ENCODE measurements at places on chromosomes 5 and 9.

GRCh38 chr9:113734826-113735225, 141.3 kb upstream of the ZNF618 start:
- no peak for DNase-seq

DNA sequence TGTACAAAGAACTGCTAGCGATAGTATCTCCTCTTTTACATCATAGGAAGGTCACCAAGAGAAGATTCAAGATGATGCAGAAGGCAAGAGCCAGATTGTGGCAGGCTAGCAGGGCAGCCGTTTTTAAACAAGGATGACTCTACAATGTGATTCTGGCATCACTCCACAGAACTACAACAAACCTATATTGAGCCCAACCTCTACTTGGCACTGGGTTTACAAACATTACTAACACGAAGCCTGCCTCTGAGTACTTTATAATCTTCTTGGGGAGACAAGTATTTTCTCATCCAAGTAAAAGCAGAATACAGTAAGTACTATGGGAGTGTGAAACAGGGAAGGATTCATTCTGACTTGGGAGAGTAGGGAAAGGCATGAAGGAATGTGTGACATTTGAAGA, 448.6 kb downstream of the ZNF608 start:
- DNase-seq: no peak

GRCh38 chr9:101449071-101449721, 13.6 kb upstream of the ALDOB start:
- DNase-seq: peak; percentile 8

DNA sequence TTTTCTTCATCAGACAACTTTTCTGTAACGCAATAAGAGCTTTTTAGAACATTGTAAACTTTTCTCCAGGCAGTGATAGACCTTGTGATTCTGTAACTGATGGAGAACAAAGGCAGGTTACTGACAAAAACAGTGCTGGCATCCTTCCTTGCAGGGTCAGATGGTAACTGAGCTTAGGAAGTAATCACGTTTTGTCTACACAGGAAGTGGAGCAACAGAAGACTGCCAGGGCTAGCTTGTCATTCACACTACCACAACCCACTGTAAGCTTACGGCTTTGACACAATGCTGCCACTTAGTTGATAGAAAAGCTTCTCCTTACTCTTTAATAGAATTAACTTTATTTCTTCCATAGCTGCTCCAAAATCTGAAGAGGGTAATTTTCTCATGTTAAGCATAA, 46.8 kb downstream of the FBN2 start:
- no peak for DNase-seq

DNA sequence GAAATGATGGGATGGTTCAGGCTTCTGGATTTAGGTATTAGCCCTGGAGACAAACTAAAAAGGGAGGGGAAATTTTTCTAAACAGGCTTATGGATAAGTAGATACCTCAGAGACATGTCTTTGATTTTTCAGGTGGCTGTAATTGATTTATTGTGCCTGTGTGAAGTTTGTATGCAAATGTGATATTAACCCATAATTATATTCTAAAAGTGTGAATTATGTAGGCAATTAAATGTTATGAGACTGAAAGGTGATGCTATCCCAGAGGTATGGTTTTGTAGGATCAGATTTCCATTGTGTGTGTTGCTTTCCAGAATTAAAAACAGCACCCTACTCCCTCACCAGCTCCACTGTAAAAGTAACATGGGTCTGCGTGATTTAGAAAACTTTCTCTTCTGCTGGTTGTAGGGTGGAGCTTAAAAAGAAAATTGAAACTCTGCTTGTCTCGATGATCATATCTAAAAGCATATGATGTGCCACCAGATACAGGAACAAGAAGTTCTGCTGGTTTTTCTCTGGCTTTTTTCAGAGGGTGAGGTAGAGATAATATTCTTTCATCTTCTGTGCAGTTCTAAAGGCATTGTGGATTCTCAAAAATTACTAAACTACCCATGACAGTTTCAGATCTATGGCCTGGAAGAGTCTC, 71.8 kb upstream of the TAF11L2 start:
- no peak for DNase-seq

- no peak for DNase-seq
Observed at GRCh38 chr9:124348831-124349230, 66.4 kb downstream of the PSMB7 start.

DNA sequence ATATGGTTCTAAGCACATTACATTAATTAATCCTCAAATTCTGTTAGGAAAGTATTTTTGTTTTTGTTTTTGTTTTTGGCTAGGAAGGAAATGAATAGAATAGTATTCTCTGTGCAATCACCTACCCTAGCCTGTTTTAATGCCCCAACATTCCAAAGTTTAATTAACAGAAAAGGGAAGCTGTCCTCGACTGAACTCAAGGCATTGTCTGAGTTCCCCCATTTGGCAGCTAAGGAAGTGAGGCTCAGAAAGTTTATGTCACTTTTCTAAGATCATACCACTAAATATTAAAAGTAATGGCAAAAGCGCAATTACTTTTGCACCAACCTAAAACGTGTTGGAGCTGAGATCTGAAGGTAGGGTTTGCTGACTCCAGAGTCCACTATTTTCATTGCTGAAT, 59.8 kb downstream of the FGF1 start:
- DNase-seq: no peak

GRCh38 chr5:91127456-91128081, 255.5 kb downstream of the ARRDC3 start:
- DNase-seq: no peak

DNA sequence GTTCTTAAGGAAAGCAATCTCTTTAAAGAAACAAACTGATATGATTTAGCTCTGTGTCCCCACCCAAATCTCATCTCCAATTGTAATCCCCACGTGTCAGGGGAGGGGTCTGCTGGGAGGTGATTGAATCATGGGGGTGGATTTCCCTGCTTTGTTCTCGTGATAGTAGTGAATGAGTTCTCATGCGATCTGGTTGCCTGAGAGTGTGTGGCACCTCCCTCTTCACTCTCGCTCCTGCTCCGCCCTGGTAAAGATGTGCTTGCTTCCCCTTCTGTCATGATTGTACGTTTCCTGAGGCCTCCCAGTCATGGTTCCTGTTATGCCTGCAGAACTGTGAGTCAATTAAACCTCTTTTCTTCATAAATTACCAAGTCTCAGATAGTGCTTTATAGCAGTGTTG, 412.7 kb upstream of the SMC2 start:
- DNase-seq: no peak

DNA sequence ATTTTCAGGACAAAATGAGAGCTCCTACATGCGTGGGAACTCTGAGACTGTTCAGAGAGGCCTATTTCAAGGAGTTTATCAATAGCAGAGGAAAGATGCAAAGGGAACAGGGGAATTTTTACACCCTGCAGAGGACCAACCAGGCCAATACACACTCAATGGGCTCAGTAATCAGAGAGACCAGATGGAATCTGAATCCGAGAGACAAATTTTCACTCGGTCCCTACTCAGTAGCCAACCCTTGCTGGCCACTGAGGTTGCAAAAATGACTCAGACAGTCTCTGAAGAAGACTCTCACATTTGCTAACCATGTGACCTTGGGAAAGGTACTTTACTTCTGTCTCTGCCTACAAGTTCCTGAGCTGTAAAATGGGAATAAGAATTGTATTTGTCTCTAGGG, 479.4 kb downstream of the CDK5RAP2 start:
- no peak for DNase-seq

DNA sequence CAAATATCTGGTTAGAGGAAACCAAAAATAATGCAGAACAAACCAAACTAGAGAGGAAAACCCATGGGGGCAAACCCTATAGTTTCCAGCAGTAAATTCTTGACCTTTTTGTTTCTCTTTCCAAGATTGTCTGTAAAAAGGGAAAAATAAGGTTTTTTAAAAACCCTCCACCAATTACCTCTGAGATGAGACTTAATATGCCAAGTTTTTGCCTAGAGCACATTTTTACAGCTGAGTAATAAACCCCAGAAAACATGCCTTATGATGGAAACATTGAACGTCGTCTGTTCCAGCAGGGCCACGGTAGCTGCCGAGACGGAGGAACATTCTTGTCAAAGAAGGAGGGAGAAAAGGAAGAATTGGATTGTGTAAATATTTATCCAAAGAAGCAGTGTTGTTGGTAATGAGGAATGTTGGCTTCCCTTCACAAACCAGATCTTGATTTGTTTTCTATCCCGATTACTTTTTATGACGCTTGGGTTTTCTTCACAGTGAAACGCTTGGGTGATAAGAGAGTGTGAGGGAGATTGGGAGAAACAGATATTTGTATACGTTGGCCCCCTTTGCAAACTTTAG, 17.3 kb upstream of the MSX2 start:
- DNase-seq: no peak

- no peak for DNase-seq
Observed at GRCh38 chr9:71121275-71122021, at the start of gene TRPM3. TSS of gene TRPM3 (minus strand) at chr9:71121621. CDS start at chr9:71121354, 267 bp downstream.

DNA sequence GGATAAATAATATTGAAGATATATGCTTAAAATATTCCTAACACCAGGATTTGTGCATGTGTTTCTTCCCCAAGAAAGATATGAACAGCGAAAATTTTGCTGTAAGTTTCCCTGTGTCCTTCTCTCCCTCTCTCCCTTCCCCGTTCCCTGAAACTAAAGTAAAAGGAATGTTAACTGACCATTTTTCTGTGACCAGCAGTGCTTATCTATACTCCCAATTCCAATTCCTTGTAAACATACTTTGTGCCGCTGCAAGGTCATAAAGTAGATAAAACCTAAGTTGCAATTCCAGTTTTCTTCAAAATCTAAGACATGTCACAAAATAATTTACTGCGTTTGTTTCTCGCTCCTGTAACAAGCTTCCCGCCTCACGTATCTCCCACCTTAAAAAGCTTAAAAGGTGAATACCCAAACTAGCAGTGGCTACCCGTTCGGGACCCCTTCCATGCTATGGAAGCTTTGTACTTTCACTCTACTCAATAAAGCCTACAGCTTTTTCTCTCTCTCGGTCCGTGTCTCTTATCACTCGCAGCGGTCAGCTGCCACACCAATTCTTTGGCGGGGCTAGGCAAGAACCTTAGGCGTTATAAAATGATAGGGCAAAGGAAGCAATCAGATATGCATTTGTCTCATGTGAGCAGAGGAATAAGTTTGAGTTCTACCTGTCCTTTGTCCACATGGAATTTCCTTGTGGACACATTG, 1798.0 kb downstream of the EFNA5 start:
- no peak for DNase-seq

- DNase-seq: no peak
Observed at GRCh38 chr9:18610956-18611355, 137.0 kb downstream of the ADAMTSL1 start.

DNA sequence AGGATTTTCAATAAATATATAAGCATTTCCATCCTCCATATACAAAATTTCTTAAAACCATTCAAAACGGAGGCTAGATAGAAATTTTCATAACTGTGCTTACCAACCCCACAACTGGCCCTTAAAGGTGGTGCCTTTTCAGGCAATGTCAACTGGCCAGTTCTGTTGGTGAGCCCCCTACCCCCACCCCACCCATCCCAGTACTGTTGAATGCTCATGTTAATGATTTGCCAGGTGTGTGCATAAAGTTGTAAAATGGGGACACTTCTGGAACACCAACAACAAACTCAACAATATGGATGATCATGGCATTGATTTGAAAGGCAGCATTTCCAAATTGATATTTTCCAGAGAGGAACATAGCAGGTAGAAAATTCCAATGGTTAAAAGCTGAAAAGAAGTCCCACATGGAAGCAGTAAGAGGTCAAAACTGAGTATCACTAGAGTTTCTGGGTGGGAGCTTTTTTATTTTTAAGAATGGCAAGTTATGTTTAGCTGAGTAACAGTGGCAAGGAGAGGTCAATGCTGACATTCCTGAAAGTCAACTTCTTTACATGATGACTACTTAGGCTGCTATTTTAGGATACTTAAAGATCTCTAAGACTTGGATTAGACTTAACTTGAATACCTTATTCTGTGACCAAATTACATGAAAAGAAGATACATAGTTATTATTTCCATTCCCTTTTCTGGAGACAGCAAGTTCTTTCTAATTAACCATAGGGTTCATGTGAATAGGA, 2.7 kb downstream of the LEAP2 start:
- no peak for DNase-seq

- DNase-seq: no peak
Observed at GRCh38 chr9:105157171-105157583, 87.3 kb upstream of the SLC44A1 start.

- no peak for DNase-seq
Observed at GRCh38 chr9:68775003-68775730, 70.1 kb downstream of the PIP5K1B start.

GRCh38 chr9:130663258-130663976, 977 bp upstream of the PRDM12 start:
- DNase-seq: no peak

DNA sequence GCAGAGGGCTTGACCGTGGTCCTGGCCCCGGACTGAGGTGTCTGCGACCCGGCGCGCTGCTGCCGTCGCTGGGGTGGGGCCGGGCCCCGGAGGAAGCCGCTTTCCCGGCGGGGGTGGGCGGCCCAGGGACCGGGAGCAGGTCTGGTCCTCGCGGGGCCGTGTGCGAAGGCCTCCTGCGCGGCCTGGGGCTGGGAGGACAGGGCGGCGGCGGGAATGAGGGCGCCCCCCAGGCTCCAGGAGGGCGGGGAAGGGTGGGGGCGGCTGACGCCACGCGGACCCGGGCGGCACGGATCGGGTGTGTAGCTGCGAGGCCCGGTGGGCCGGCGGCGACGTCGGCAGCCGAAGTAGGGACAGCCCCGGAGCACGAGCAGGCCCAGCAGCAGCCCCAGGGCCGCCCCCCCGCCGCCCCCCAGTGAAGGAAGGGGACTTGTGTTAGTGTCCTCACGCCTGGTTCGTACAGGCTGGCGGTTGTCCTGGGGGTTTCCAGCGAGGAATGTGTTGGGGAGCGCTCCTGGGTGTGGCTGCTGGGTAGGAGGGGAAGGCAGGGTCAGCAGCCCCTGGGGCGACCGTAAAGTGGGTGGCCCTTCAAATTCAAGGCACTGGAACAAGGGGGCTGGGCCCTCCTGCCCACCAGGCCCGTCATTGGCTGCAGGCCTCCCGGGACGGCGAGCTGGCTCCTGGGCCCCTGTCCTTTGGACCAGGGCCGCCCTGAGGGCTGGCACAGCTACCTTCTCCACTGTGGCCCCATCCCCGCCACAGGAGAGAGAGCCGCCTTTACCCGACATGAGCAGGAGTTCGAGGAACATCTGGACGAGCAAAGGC, 597 bp upstream of the TMEM250 start:
- no peak for DNase-seq

DNA sequence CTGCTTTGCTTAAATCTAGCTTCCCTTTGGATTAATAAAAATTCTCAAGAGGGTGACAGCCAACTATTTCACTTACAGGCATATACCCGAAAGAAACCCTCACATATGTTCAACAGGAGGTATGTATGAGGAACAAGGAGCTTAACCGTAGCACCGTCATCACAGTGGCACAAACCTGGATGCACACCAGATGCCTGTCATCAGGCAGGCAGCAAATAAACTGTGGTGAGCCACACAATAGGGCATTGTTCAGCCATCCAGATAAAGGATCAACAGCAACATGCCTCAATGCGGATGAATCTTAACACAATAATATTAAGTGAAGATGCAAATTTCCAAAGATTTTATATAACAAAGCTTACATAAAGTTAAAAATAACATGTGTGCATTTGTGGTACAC, 5.5 kb upstream of the TNFSF15 start:
- no peak for DNase-seq

Measured in effector memory CD4-positive, alpha-beta T cell (primary cell).